Left cardiac atrium (tissue), 4 donors: ENCODE measurements at places on chromosomes 4 and X. TPM values are rescaled to one million over a fixed set of nuclear protein-coding genes. Genes with fewer than 3 reads are reported as not detected.

- no peak for DNase-seq
Observed at GRCh38 chr4:66539745-66540144, 869.5 kb upstream of the EPHA5 start.

DNA sequence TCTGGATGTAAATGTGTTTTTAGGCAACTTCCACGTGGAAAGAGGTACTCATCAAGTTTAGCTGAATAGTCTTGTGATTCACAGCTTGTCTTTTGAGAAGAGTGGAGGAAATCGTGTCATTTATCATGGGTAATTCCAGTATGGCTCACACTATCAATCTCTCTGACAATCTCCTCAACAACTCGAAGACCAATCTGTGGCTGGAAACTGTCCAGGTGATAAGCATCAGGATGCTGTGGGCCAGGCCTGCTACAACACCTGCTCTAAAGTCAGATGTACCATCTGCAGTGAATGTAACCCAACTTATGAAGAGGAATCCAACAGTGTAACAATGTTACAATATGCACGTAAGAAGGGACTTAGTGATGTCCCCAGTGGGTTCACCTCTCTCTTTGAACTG lies 132.1 kb upstream of the GK2 start:
- DNase-seq: no peak

The CENPVL1 gene
- total RNA-seq: not detected

The EDA gene
- total RNA-seq: 13.7 TPM

DNA sequence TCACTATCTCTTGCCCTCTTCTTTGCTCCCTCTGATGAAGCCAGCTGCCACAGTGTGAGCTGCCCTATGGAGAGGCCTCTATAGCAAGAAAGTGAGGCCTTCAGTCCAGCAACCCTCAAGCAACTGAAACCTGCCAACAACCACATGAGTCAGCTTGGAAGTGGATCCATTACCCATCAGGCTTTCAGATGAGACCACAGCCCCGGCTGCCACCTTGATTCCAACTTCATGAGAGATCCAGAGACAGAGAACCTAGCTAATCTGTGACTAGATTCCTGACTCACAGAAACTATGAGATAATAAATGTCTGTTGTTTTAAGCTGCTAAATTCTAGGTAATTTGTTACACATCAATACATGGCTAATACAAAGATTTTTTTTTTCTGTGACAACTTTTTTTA lies 20.4 kb upstream of the WAS start:
- DNase-seq: no peak

- no peak for DNase-seq
Observed at GRCh38 chrX:73916931-73917667, 354.1 kb downstream of the CHIC1 start.

- DNase-seq: no peak
Observed at GRCh38 chrX:1531096-1531890, 5.7 kb downstream of the P2RY8 start.

The MCF2 gene
- 1.1 TPM for total RNA-seq

- DNase-seq: peak; percentile 27
Observed at GRCh38 chr4:146095091-146095690, 80.3 kb upstream of the LSM6 start.

The GLRA3 gene
- not detected for total RNA-seq

The ARR3 gene
- total RNA-seq: not detected

GRCh38 chrX:10821293-10821692 lies 200.9 kb upstream of the MID1 start:
- no peak for DNase-seq

- peak; percentile 28 for DNase-seq
Observed at GRCh38 chr4:100738196-100739165, 220.7 kb upstream of the EMCN start.

- DNase-seq: no peak
Observed at GRCh38 chr4:95251568-95251967, 297.2 kb downstream of the UNC5C start.

The ZNF674 gene
- total RNA-seq: 2.2 TPM

GRCh38 chrX:107374132-107374531 lies 75.3 kb upstream of the FRMPD3 start:
- no peak for DNase-seq

DNA sequence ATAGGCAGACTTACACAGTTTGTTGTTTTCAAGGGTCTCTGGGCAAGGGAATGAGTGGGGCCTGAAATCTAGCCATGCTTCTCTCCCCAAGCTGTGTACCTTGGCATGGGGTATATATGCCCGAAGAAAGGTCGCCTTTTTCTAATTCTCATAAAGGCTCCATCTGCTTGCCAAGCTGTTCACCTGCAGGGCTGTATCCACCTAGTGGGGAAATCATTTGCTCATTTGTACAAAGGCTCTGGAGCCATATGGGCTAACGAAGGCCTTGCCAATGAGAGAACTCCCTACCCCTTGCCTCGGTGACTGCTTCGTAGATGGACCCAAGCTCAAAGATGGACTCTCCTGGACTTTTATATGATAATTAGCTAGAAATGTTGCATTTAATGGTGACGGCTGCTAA lies 1097.0 kb downstream of the PDHA2 start:
- no peak for DNase-seq

GRCh38 chr4:41060352-41061334 lies 153.7 kb downstream of the APBB2 start:
- DNase-seq: no peak

- DNase-seq: no peak
Observed at GRCh38 chr4:122017296-122017695, 65.4 kb upstream of the TRPC3 start.

The FSTL5 gene
- total RNA-seq: not detected

DNA sequence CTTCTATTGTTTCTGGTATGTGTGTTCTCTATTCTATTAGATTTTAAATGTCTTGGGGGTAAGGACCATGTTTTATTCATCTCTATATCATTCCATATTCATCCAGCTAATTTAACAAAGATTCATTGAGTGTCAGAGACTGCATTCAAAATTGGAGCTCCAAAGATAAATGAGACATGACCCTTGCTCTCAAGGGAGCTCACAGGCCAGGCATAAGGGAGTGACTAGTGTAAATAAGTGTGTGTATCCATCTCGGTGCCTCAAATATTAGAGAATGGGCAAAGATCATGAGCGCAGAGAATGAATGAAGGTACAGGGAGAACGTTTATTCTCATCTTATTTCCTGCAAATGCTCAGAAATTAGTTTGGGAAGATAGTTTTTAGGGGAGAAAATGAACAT lies 150.1 kb upstream of the CASK start:
- DNase-seq: no peak

DNA sequence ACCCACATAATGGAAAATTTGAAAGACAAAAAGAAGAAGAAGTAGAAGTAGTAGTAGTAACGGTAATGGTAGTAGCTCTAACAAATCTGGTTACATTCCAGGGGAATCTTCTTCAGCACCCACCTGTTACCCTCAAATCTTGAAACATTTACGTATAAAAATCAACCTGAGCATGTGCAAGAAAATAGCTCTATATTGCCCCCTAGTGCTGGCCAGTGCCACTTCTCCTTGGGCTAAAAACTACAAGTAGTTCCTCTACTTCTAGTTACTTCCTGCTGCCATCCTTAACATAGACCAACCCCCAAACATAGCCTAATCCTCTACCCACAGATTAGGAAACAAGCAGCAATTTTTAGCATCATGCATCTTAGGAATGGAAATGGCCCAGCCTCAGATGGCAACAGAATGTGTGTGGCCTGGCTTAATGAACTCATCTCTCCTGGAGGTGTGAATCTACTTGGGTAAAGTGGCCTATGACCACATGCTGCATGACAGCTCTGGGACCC lies 3.1 kb downstream of the PDGFC start:
- DNase-seq: peak; percentile 51

DNA sequence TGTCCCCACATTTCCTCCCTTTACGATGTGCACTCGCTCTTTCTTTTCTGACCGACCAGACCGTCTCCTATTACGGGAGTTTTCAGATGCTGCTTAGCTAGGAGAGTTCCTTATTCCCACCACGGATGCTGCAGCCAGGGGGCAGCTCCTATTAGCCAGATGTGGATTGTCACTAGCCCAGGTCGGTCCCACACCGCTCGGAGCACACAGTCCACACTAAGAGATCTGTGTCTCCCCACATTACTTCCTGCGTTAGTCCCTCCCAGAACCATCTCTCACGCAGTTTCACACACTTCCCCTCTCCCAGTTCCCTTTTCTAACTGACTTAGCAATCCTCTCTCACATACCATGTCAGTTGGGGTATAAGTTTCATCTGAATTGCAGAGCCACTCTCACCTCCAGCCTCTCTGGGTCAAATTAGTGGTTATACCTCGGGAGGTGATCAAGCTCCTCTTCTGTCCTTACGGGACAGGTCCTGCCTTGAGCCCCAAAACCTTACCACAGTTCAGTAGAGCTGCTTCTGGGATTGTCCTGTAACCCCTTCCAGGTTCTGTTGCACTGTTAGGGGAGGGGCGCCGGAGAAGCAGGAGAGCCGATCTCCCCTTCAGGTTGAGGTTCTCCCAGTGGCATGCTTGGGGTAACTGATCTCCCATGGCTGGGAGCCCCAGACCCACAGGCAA lies 28.2 kb downstream of the SULT1E1 start:
- no peak for DNase-seq

- DNase-seq: no peak
Observed at GRCh38 chr4:40243386-40243948, 46.6 kb downstream of the RHOH start.

The WAS gene
- 9.1 TPM for total RNA-seq

DNA sequence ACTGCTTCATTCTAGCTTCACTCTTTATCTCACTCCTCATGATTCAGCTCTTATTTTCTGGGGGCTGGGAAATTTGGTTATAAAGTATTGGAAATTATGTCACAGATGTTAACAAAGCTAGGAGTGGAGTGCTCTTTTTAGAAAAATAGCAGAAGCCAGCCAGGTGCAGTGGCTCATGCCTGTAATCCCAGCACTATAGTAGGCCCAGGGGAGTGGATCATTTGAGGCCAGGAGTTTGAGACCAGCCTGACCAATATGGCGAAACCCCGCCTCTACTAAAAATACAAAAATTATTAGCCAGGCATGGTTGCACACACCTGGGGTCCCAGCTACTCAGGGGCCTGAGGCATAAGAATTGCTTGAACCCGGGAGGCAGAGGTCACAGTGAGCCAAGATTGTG lies 97.2 kb upstream of the GUCY1A1 start:
- no peak for DNase-seq

DNA sequence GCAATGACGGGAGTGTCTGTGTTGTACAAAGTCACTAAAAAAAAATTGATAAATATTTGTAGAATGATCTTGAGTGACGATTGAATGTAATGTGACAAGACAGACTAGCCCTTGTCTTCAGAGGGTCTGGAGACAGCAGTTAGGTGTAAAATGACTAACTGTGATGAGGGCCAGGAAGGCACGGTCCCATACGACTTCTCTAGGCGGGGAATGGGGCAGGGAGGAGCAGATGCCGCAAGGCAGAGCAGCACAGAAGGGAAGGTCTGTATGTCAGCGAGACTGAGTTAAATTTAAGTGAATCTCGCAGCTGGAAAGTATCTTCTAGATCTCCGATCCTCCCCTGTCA lies 405 bp downstream of the CENPE start:
- DNase-seq: no peak

The CCNQ gene
- total RNA-seq: 31.4 TPM

The GPRASP1 gene
- total RNA-seq: 15.4 TPM

GRCh38 chr4:54971474-54971950 lies 153.9 kb downstream of the KDR start:
- DNase-seq: no peak

The NDP gene
- not detected for total RNA-seq

DNA sequence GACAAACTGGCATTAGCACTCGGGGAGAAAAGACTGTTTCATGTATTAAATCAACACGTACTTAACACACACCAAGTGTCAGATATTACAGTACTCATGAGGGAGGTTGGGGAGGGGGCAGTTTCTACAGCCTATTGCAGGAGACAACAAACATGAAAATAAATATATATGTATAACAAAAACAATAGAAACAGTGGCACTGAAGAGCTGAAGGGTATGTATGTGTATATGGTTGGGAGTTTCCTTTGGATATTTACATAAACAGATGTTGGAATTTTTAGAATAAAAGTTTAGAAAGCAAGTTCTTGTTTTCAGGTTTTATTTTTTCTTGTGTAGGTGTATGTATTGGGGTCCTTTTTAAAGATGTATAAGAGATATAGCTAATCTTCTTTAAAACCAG lies 133.5 kb downstream of the ELOVL6 start:
- no peak for DNase-seq

The ETDA gene
- total RNA-seq: not detected

The KLHL4 gene
- 1.2 TPM for total RNA-seq

- no peak for DNase-seq
Observed at GRCh38 chr4:95887551-95887950, 47.7 kb downstream of the PDHA2 start.

- no peak for DNase-seq
Observed at GRCh38 chrX:153463031-153463430, 7.3 kb downstream of the HAUS7 start.

The TRPC5OS gene
- not detected for total RNA-seq

DNA sequence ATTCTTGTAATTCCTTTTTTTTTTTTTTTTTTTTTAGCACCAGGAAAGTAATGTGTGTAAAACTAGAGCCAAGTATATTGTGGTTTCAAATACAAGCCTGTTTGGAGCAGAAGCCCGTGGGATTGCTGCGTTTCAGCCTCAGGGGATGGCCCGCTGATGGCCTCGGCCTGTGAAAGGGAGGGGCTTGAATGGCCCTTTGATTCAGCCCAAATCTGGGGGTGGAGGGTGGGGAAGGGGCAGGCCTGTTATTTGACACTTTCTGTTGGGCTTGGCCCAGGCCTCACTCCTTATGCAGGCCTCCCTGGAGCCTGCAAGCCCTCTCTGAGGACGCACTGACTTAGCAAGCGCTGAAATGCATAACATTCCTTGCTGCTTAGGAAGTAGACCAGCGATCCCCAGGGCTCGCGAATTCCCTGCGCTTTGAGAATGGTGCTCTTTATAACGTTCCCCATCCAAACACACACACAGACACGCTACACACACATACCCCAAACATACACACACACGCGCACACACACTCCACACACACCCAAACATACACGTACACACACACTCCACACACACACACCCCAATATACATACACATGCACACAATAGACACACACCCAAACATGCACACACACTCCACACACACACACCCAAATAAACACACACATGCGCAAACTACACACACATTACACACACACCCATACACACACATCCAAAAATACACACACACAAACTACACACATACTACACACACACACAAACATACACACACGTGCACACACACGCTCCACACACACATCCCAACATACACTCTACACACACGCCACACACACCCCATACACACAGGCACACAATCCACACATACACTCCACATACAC lies 29.6 kb downstream of the TLR10 start:
- peak; percentile 88 for DNase-seq

The GPR119 gene
- total RNA-seq: not detected

The SRPX gene
- 101 TPM for total RNA-seq

- no peak for DNase-seq
Observed at GRCh38 chr4:116547632-116548031, 537.7 kb downstream of the TRAM1L1 start.

The PIGA gene
- 2.9 TPM for total RNA-seq

GRCh38 chr4:42945874-42946273 lies 53.4 kb downstream of the GRXCR1 start:
- DNase-seq: no peak
